ENCODE measurements at places on chromosomes 2 and 18. TPM values are rescaled to one million over a fixed set of nuclear protein-coding genes. Genes with fewer than 3 reads are reported as not detected.

Gene GPR55
- total RNA-seq = 4.5 TPM

Gene GAREM1
- total RNA-seq = not detected

Gene PARD3B
- total RNA-seq = not detected

Gene GPBAR1
- 0.67 TPM for total RNA-seq

Gene LBX2
- total RNA-seq = 0.69 TPM

Gene PTPRN
- not detected for total RNA-seq

Gene DES
- total RNA-seq = not detected

Gene TMEM17
- total RNA-seq = not detected

Gene TXNDC9
- 26.8 TPM for total RNA-seq

Data from activated B cell treated with CpG ODN at 0.5 μM for 24 hours (primary cell).